Breast epithelium (tissue), 4 donors: ENCODE measurements at places on chromosomes 4 and X. TPM values are rescaled to one million over a fixed set of nuclear protein-coding genes. Genes with fewer than 3 reads are reported as not detected.

SYN1 gene
- total RNA-seq: not detected

PCDH7 gene
- 14.4 TPM for total RNA-seq

DNA sequence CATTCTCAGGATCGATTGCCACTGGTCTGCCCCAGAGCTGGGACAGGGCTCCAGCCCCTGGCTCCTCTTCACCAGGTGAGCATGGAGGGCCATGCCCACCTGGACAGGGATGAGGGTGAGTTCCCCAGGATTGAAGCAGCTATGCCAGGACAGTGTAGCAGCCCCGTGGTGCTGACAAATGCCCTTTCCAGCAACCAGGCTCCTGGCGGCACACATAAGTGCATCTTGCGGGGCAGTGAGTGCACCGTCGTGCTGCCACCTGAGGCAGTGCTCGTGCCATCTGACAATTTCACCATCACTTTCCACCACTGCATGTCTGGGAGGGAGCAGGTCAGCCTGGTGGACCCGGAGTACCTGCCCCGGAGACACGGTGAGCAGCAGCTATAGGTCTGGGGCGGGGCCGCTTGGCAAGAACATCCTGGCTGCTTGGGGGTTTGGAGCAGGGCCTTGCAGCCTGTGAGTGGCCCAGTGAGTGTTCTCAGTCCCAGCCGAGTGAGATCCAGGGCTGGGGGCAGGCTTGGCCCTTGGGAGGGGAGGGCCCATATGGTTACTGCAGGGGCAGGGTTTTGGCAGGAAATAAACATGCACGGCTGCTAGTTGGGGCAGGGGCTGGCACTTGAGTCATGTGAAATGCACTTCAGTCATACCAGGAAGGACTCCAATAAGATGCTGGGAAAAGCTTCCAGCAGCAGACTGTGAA lies 6.1 kb downstream of the IL9R start:
- DNase-seq: no peak

DNA sequence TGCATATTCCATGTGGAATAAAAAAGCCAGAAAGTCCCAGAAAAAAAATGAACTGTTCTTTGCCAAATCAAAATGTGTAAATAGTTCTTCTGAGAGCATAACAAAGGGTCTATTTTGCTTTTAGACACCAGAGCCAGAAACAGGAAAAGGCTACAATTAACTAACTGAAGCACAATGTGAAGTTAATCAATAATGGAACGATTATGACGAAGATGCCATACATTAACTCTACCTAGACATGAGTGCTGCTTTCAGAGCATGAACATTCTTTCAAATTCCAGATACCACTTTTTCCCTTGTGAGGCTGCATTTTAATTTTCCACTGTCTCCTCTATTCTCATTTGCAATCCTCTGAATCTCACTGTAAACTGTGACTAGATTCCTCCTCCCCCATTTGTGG lies 48.7 kb upstream of the PHOX2B start:
- no peak for DNase-seq

GRCh38 chr4:15653864-15654592 lies 1.1 kb downstream of the FBXL5 start:
- no peak for DNase-seq

DNA sequence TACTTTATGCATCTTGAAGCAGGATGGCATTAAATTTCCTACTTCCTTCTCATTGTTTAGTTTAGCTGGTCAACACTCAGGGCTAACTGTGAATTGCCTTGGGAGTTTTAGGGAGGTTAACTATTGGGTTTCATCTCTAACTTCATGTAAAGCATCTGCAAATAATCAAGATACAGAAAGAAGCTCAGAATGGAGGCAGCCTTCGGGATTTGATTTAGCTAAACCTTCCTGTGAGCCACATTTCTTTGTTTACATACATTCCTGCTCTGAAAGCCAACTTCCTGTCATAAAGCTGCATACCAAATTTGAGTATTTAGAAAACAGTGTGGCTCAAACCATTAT lies 131.7 kb upstream of the PCDH18 start:
- no peak for DNase-seq

GRCh38 chr4:26271703-26272102 lies 49.1 kb upstream of the RBPJ start:
- DNase-seq: no peak
